ENCODE measurements at places on chromosomes 1 and 21.

GRCh38 chr1:172835834-172836233, 176.9 kb downstream of the FASLG start:
- DNase-seq: no peak

DNA sequence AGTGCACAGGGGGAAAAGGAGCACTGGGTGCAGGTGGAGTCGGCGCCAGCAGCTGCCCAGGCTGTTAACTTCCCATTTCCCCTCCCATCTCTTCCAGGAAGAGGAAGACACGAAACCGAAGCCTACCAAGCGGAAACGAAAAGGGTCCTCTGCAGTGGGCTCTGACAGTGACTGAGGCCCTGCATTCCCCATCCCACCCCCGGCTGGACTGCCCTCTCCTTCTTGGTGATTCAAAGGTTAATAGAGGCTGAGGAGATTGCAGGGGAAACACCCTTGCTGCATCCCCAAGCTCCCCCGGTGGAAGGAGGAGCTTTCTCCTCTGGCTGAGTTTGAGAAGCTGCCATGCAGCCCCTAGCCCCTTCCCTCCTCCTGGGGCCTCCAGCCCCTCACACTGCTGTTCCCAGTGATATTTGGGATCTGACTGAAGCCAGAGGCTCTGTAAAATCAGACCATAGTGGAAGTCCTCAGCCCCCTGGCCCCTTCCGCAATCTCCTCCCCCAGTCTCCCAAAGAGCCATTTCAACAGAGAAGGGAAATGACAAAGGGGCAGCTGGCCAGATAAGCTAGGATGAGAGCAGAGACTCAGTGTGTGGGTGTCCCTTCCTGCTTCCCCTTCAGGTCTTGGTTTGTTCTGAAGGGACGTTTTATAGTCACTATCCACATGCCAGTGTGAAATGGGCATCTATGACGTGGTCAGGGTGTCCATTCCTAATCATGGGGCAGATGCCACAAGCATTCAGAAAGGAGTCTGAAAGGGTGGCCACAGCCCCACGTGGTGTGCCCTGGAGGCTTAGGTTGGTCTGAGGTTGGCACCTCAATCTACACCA, 1.9 kb upstream of the SLC27A3 start:
- DNase-seq: no peak

GRCh38 chr1:36268981-36269380, 37.2 kb upstream of the SH3D21 start:
- no peak for DNase-seq

DNA sequence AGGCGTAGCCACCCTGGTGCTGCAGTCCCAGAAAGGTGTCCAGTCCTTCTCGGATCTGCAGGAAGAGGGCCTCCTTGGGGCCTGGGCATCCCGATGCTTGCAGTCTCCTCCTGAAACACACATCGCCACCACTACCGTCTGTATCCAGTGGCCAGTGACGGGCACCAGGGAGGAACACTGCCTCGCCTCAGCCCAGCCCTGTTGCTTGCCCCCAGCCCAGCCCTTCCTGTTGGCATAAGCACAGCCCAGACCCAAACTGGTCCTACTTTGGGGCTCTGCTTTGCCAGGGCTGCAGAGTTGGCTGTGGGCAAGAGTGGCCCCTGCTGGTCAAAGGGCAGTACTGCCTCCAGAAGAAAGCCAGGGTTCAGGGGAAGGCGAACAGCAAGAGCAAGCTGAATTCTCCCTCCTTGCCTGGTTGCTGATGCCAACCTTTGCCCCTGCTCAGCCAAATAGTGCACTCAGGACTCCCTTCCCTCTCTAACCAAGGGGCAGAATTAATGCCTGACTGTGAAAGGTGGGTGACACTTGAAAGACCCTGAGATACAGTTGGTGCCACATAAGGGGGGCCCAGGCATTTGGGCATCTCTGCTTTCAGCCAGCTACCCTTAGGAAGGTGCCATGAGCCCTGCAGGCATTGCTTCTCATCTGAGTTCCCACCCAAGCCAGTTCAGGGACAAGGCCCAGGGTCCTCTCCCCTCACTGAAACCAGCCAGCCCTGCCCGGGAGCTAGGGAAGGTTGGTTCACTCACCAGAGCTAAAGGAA, 11.1 kb upstream of the ARHGEF2 start:
- DNase-seq: peak; percentile 35

GRCh38 chr21:29433366-29434059, 134.8 kb downstream of the BACH1 start:
- no peak for DNase-seq

GRCh38 chr21:42429856-42430255, 26.2 kb downstream of the UBASH3A start:
- DNase-seq: no peak

Data from esophagus squamous epithelium (tissue), 5 donors.